Heart left ventricle (tissue), 16 donors: ENCODE measurements at places on chromosomes 13 and 19.
A peak's percentile ranks its signal among the peaks of the same experiment; 100 is the strongest.

GRCh38 chr13:109545931-109546330 is 240.5 kb downstream of the IRS2 start:
- no peak for DNase-seq

DNA sequence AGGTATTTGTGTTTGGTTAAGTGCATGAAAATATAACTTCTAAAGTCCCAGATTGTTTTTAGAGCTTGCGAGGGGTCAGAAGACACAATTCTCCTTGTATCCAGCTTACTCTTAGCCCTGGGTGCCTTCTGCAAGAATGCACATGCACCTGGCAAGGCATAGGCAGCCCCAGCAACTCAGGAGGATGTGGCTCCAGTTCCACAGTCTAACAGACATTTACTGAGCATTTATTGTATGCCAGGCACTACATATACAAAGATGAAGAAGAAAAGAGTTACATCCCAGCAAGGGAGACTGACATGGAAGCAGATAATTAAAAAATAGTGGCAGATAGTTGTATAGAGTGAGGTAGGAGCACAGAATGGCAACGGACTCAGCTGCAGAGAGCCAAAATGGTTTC is 101.1 kb upstream of the FRY start:
- DNase-seq: no peak

- DNase-seq: no peak
These were observed 568 bp downstream of the FUZ start for GRCh38 chr19:49812452-49812996.

GRCh38 chr13:68417801-68418200 is 1187.7 kb upstream of the PCDH9 start:
- no peak for DNase-seq

- DNase-seq: no peak
These were observed 944 bp downstream of the C19orf85 start for GRCh38 chr19:55463583-55464031.

GRCh38 chr19:35327642-35328041 is 1.3 kb upstream of the CD22 start:
- no peak for DNase-seq

DNA sequence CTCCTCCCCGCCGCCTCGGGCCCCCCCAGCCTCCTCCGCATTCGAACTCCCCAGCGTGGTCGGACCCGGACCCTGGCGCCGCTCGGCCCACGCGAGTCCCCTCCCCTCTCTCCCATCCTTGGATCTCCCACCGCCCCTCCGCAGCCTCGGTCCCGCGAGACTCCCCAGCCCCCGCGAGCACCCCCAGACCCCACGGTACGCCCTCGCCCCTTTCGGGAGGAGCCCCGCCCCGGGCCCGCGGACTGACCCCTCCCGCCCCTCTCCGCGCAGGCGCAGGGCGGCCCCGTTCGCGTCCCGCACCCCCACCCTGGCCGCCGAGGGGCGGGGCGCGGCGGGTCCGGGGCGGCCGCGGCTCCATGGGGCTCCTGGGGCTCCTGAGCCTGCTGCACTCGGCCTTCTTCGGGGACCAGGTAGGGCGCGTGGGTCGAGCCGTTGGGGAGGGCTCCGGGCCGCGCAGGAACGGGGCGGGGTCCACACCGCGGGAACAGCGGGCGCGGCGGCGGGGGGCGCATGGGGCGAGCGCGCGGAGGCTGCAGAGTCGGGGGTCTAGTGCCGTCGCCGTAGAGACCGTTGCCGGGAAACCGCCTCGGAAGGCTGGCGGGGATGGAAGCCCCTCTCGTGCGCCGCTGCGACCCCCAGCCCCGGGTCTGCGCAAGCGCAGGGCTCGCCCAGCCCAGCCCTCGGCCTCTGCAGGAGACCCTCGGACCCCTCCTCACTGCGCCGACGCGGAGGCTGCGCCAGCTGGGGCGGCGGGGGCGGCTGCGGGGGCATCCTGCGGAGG is 3.8 kb upstream of the APC2 start:
- peak; percentile 22 for DNase-seq

GRCh38 chr13:28056970-28057712 is 43.2 kb downstream of the FLT3 start:
- no peak for DNase-seq

GRCh38 chr19:1847684-1848398 is 442 bp downstream of the REXO1 start:
- DNase-seq: peak; percentile 52

DNA sequence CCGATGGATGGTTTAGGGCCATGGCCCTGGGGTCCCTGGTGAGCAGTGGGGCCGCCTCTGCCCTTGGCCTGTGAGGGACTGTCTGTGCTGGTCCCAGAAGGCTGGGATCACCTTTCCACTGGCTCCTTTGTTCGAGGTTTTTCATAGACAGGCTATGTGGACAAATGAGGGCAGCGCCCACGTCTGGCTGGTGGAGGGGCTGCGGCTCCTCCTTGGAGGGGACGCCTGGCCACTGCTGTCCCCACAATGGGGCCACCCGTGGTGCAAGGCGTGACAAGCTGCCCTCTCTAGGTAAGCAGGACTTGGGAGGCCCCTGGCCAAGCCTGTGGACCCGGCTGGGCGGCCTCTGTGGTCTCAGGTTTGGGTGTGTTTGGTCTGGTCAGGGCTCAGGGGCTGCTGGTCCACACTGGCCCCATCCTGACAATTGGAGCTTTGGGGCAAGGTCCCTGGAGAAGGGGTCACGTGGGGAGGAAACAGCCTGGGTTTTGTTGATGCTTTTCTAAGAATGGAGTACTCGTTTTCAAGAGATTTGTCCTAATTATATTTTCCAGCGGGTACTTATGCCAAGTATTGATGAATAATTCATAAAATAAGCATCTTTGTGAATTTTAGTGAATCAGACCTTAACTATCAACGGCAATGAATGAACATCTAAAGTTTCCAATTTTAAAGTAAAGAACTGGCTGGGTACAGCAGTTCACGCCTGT is 33.3 kb downstream of the MCF2L start:
- no peak for DNase-seq

DNA sequence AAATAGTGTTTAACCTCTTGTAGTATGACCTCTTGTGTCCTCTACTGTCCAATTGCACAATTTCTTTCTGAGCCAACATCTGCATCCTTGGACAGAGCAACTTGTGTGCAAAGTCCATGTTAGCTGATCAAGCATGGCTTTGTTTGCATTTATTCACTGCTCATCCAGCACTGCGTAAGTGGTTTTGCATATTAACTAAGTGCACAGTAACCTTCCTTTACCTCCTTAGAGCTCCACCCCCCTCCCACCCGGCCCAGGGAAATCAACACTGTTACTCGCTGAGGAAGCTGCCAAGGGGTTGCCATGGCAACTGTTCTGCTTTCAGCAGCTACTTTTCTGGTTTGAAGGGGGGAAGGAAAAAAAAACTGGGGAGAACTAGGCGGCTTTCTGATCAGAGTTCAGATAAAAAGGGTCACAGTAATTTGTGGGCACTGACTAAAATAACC is 153.5 kb upstream of the KLF12 start:
- peak; percentile 80 for DNase-seq

- DNase-seq: no peak
These were observed 271.0 kb downstream of the SLITRK5 start for GRCh38 chr13:87942205-87942604.

GRCh38 chr19:18203408-18203862 is 407 bp downstream of the RAB3A start:
- peak; percentile 69 for DNase-seq

GRCh38 chr13:49938314-49938713 is 2.2 kb upstream of the SPRYD7 start:
- no peak for DNase-seq

DNA sequence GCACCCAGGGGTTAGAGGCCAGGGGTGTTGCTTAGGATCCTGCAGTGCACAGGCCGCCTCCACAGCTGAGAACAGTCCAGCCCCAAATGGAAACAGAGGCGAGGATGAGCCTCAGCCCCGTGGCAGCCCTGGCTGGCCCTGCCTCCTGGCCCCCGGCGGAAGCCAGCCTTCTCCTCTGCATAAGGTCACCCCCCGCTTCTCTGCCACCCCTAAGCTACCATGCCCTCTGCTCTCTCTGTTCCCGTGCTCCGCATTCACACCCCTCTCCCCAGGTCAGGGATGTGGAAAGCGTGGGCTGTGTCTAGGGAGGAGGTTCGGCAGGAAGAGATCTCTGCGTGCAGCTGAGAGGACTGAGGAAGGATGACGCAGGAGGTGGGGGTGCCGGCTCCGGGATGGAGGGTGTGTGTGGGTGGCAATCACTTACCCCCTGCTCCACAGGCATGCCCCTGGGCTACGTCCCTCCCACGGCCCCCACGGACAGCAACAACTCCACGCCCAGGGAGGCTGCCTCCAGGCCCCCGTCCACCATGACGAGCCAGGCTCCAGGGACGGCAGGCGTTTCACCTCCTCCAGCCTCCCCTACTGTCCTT is 6.0 kb downstream of the SSC5D start:
- DNase-seq: peak; percentile 80

GRCh38 chr19:7257148-7258040 is 36.8 kb downstream of the INSR start:
- no peak for DNase-seq

DNA sequence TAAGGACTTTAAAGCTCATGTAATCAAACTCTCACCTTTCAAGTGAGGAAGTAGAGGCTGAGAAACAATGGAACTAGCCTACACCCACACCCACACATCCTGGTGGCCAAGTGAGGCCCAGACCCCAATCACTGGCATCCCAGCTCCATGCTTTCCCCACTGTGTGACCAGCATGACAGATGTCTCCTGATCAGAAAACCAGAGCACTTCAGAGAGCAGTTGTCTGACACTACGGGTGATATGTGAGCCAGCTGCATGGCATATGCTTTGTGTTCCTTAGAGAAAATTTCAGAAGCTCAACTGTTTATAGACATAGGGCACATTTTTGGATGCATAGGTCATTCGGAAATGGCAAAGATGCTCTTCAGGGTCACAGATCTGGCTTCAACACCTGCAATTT is 315.2 kb downstream of the NDFIP2 start:
- DNase-seq: no peak

GRCh38 chr13:41897126-41897525 is 63.8 kb downstream of the VWA8 start:
- DNase-seq: no peak

DNA sequence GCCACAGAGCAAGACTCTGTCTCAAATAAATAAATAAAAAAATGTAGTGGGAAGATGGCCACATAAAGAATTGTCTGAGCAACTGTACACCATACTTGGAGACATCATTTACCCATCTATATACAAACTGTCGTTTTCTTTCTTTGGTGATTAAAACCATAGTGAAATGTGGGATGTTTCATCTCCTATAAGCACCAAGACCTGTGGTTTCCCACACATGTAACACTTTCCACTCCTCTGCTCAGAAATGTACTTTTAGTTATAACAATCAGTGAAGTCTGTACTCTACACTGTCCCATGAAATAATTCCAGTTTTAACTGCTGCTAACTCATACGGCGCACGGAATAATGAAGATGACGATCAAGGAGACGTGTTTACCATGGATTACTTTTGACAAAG is 18.3 kb downstream of the PDCD5 start:
- no peak for DNase-seq

- DNase-seq: no peak
These were observed 95.7 kb downstream of the GPR12 start for GRCh38 chr13:26664876-26665275.

DNA sequence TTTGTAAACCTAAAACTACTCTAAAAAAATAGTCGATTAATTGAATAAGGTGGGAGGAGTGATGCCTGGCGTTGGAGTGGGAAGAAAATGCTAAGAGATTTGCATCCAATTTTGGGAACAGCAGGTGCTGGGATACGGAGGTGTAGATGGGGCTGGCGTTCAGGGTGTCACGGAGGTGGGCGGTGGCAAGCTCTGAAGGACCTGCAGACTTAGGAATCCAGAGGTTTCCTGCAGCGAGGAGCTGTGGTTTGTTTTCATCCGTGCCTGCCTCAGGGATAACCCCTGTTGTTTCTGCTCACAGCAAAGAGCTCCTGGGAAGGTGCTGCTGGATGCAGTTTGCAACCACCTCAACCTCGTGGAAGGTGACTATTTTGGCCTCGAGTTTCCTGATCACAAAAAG is 166.4 kb upstream of the RNF113B start:
- DNase-seq: no peak

DNA sequence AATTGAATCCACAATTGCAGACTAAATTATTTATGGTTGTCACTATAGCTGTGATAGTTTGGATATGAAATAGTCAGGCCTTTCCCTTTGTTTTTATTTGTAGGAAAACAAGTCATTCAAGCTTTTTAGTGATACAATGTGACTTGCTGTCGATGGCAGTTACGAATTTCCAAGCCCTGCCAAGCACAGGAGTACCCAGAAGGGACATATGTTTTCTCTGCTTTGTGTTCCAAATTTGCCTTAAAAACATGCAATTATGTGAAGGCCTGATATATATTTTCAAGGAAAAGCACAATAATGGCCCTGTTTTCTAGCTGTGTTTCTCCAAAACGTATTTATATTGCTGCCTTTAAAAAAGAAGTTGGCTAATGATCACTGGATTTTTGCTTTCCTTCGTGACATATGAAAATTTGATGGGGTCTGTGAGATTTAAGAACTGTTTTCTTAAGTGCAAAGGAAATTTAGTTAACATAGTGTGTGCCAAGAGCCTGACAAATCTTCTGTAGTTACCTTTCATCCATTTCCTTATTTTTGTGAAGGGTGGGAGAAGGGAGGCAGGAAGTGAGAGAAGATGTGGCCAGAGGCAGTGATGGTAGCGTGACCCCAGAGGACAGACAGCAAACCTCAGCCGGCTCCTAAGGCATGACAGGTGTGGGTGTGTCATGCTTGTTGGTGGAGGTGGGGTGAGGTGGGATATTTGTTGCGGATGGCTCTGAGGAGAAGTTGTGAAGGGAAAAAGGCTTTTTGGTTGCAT is 79.6 kb downstream of the TEX26 start:
- no peak for DNase-seq

DNA sequence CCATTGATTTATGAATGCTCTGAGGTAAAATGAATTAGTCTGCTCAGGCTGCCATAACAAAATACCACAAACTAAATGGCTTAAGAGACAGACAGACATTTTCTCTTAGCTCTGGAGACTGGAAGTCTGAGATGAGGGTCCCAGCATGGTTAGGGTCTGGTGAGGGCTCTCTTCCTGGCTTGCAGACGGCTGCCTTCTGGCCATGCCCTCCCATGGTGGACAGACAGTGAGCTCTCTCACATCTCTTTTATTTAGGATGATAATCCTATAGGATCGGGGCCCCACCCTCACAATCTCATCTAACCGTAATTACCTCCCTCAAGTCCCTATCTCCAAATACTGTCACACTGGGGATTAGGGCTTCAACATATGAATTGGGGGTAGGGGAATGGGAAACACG is 47.1 kb downstream of the HSPH1 start:
- DNase-seq: no peak
